ENCODE measurements at places on chromosomes 5 and 9. TPM values are rescaled to one million over a fixed set of nuclear protein-coding genes. Genes with fewer than 3 reads are reported as not detected.
A peak's percentile ranks its signal among the peaks of the same experiment; 100 is the strongest.

- no peak for DNase-seq
These were observed 90.9 kb downstream of the KIF4B start for GRCh38 chr5:155104441-155104840.

GRCh38 chr9:137049544-137050449, 3.8 kb upstream of the NPDC1 start:
- peak; percentile 68 for DNase-seq

- DNase-seq: no peak
These were observed 52.3 kb downstream of the NTNG2 start for GRCh38 chr9:132214027-132214622.

DNA sequence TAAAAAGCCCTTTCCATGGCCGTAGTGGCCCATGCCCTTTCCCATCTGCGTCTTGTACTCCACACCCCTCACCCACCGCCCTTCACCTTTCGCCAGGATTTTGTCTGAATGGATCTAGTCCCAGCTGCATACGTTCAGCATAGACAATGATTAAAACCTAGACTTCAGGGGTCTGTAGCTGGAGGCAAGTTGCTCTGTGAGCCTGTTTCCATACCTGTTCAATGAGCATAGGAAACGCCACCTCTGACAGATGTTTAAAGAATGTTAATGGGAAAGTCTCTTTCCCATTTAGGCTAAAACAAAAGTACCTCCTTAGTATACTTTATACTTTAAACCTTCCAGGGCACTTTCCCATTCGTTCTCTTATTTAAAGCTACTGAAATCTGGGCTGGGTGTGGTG, 105.7 kb downstream of the SPRY4 start:
- no peak for DNase-seq

- no peak for DNase-seq
These were observed 17.9 kb downstream of the FAM163B start for GRCh38 chr9:133591116-133591910.

- DNase-seq: no peak
These were observed 95.3 kb upstream of the FSTL4 start for GRCh38 chr5:133707629-133708028.

- peak; percentile 38 for DNase-seq
These were observed 427.8 kb downstream of the KDM4C start for GRCh38 chr9:7185612-7186011.

- DNase-seq: peak; percentile 81
These were observed 138.9 kb downstream of the RGS3 start for GRCh38 chr9:113602126-113603047.

Gene IL7R
- not detected for total RNA-seq

Gene SPINK5
- total RNA-seq: 4.2 TPM

Gene ROPN1L
- 0.58 TPM for total RNA-seq

Gene F2RL1
- 50.0 TPM for total RNA-seq

Gene DIPK1B
- 40.4 TPM for total RNA-seq

Gene NIPSNAP3A
- 15.8 TPM for total RNA-seq
